ENCODE measurements at places on chromosomes 11 and 22. TPM values are rescaled to one million over a fixed set of nuclear protein-coding genes. Genes with fewer than 3 reads are reported as not detected.

The ANAPC15 gene
- 52.1 TPM for total RNA-seq

The MIOX gene
- total RNA-seq, result 0.16 TPM

The FGF3 gene
- not detected for total RNA-seq

The HOATZ gene
- not detected for total RNA-seq

The CSTPP1 gene
- total RNA-seq, result 42.6 TPM

The KRTAP5-1 gene
- not detected for total RNA-seq

The OR52H1 gene
- 0.28 TPM for total RNA-seq

The GTSE1 gene
- 26.3 TPM for total RNA-seq

The BBS1 gene
- 41.3 TPM for total RNA-seq

The INPPL1 gene
- 54.7 TPM for total RNA-seq

The UBTFL1 gene
- total RNA-seq, result not detected

The FOLH1 gene
- total RNA-seq, result 0.27 TPM

The OR6T1 gene
- not detected for total RNA-seq

Data from GM23338 (cell line).